H54 (cell line): ENCODE measurements at places on chromosomes 4 and X.

GRCh38 chr4:173091362-173091761 lies 77.2 kb upstream of the GALNT7 start:
- DNase-seq, result no peak

- DNase-seq, result no peak
These were observed 18.7 kb upstream of the CXCL13 start for GRCh38 chr4:77586951-77587383.

- DNase-seq, result no peak
These were observed 386.6 kb upstream of the FGF16 start for GRCh38 chrX:77060572-77060971.

GRCh38 chrX:153945956-153946943 lies 1.8 kb upstream of the RENBP start:
- DNase-seq, result no peak

DNA sequence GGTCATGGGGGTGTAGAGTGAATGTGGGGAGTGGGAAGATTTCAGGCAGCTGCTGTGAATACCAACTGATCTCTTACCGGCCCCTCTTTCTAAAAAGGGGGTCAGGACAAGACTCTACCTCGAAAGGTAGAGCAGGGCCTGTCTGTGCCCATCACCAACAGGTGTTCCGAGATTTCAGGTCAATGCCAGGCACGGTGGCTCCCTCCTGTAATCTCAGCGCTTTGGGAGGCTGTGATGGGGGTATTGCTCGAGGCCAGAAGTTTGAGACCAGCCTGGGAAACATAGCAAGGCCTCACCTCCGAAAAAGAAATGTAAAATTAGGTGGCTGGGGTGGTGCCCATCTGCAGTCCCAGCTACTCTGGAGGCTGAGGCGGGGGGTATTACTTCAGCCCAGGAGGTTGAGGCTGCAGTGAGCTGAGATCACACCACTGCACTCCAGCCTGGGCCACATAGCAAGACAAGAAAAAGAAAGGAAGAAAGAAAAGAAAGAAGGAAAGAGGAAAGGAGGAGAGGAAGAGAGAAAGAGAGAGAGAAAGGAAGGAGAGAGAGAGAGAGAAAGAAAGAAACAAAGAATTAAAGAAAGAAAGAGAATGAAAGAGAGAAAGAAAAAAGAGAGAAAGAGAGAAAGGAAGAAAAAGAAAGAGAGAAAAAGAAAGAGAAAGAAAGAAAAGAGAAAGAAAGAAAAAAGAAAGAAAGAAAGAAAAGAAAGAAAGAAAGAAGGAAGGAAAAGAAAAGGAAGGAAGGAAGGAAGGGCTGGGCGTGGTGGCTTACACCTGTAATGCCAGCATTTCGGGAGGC lies 50.1 kb downstream of the CRLF2 start:
- DNase-seq, result no peak

- DNase-seq, result no peak
These were observed 161.8 kb downstream of the GABRB1 start for GRCh38 chr4:47193179-47193578.

- DNase-seq, result no peak
These were observed 35.2 kb downstream of the EDNRA start for GRCh38 chr4:147516133-147516532.

- no peak for DNase-seq
These were observed 106.5 kb downstream of the ATP11C start for GRCh38 chrX:139826065-139827044.

GRCh38 chr4:111839141-111839540 lies 306.1 kb upstream of the FAM241A start:
- DNase-seq, result no peak

GRCh38 chr4:158610790-158611189 lies 60.9 kb downstream of the C4orf46 start:
- no peak for DNase-seq

GRCh38 chrX:12975991-12976558 lies 1.2 kb downstream of the TMSB4X start:
- DNase-seq, result no peak

DNA sequence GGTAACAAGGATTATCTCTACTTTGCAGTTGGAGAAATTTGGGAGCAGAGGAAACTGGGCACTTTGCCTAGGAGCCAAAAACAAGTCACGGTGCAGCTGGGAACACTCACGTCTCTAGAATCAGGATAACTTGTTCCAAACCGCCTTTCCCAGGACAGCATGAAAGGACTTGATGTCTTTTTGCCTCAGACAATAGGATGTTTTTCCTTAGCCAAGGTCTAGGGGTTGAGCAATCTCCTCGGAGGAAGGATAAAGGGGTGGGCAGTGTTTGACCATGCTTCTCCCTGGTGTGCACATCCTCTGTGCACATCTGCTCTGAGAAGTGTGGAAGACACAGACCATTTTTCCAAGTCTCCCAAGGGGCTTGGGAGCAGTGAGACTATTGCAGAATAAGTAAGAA lies 1.7 kb upstream of the SPARCL1 start:
- DNase-seq, result no peak

GRCh38 chrX:100591256-100592051 lies 6.7 kb downstream of the TNMD start:
- DNase-seq, result no peak

DNA sequence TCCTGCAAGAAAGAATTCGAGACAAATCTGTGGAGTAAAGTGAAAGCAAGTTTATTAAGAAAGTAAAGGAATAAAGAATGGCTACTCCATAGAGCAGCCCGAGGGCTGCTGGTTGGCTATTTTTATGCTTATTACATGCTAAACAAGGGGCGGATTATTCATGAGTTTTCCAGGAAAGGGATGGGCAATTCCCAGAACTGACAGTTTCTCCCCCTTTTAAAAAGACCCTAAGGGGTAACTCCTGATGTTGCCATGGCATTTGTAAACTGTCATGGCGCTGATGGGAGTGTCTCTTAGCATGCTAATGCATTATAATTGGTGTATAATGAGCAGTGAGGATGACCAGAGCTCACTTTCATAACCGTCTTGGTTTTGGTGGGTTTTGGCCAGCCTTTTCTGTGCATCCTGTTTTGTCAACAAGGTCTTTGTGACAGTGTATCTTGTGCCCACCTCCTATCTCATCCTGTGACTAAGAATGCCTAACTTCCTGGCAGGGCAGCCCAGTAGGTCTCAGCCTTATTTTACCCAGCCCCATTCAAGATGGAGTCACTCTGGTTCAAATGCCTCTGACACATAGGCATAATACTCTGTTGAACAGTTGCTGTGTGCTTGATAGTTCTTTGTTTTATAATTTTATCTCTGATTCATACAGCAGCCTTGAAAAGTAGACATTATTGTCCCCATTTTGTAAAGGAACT lies 25.8 kb downstream of the GAB1 start:
- no peak for DNase-seq

GRCh38 chr4:146165221-146165620 lies 10.3 kb upstream of the LSM6 start:
- no peak for DNase-seq

- no peak for DNase-seq
These were observed 1112.7 kb downstream of the PDHA2 start for GRCh38 chr4:96952610-96953009.

GRCh38 chrX:1521459-1521956 lies 15.5 kb downstream of the P2RY8 start:
- no peak for DNase-seq

DNA sequence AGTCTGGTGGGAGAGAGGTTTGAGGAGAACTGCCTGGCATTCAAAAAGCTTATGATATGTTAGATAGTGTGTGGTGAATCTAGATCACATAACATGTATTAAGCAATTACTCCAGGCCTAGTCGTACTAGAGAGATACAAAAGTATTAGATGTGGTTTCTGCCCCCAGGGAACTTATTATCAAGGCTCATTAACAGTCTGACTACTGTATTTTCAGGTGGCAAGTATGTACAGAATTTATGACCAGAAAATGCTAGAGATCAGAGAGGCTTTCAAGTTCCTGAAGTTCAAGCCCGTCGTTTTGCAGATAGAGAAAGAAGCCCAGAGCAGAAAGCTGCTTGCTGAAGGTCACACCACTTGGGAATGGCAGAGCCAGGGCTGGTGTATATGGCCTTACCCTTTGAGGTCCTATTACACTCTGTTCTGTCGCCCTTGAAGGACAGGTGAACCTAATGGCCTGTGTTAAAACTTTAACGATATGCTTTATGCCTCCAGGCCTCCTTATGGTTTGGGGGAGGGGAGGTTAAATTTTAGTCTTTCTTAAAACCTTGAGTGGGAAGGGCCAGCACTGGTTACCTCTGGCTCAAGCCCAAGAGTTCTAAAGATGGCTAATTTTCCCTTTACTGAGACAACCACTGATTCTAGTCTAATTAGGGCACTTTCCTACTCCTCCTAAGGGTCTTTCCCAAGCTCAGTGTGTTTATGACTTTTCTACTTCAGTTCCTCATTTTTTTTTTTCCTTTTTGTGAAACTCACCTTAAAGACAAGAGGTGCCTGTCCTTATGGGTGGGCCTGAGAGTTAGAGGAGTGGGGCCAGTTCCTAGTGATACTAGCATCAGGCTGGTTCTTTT lies 19.9 kb downstream of the TMEM164 start:
- DNase-seq, result no peak

- no peak for DNase-seq
These were observed 209.6 kb downstream of the SH3BGRL start for GRCh38 chrX:81411517-81411916.

GRCh38 chr4:122555216-122555615 lies 65.7 kb downstream of the IL21 start:
- no peak for DNase-seq
